ENCODE measurements at places on chromosomes 1 and 21.

- no peak for DNase-seq
Measured at GRCh38 chr1:99559166-99559565, 86.7 kb upstream of the PALMD start.

GRCh38 chr1:220448217-220448616 lies 79.7 kb upstream of the MARK1 start:
- DNase-seq: no peak

DNA sequence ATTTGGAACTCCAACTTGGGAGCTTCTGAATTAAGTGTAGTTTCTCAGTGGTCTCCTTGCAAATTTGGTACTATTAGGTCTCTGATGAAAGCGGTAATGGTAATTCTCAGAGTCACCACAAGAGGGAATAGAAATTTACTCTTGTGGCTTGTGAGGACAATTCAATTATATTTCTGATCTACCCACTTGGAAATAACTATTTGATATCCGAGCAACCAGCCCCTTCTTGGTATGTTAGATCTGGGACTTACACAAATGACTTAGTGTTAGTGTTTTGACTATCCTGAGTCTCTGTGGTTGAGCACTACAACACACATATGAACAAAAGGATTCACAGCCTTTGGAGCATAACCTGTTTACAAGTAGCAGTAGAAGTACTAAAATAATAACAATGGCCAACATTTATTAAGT lies 68.1 kb downstream of the RPS6KA1 start:
- DNase-seq: peak; percentile 32

- DNase-seq: no peak
Measured at GRCh38 chr1:186188736-186189135, 186.3 kb downstream of the TPR start.

- peak; percentile 50 for DNase-seq
Measured at GRCh38 chr1:2314803-2315673, 76.3 kb downstream of the MORN1 start.

DNA sequence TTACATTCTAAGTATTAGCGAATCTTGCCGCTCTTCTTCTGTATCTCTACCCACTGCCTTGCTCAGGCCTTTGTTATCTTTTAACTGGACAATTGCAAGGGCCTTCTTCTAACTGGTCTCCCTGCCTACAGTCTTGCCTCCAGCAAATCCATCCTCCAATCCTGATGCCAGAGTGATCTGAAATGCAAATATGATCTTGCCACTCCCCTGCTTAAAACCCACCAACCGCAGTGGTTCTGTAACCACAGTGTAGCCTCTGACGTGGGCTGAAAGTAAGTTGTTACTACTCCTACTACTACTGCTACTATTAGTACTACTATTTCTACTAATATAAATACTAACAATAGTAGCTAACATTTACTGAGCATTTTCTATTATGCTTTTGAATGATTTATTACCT lies 12.4 kb downstream of the MOV10 start:
- no peak for DNase-seq

DNA sequence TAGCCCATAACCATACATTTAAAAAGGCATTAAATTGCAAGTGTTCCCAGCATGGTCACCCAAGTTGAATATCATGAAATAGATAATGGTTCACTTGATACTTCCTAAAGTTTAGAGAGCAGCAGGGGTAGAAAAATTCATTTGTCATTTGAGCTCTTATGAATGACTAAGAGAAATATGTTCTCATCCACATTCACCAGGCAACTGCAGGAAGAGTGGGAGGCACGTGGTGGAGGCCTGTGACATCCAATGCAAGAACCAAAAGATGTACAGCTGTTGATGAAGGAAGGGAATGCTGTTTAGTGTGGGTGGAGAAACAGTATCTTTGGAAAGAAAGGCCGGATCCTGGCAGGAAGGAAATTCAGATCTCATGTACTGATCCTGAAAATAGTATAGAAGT lies 473.1 kb downstream of the ADGRL2 start:
- DNase-seq: no peak

- DNase-seq: no peak
Measured at GRCh38 chr21:20970691-20971090, 27.5 kb upstream of the NCAM2 start.

DNA sequence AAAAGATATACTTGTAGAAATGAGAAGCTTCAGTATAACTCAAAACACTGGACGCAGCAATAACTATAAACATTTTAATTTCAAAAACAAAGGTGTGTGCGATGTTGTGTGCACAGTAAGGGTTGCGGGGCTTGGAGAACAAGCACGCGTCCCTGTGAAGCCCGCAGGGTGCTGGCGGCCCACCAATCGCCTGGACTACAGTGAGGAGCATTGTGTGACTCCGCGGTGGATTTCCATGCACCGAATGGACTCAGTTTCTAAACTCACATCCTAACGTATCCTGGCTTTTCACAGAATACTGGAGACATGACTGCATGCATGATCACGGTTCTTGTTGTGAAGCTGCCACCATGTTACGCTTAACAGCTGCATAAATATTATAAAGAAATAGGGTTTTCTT lies 33.0 kb downstream of the NTPCR start:
- DNase-seq: no peak

DNA sequence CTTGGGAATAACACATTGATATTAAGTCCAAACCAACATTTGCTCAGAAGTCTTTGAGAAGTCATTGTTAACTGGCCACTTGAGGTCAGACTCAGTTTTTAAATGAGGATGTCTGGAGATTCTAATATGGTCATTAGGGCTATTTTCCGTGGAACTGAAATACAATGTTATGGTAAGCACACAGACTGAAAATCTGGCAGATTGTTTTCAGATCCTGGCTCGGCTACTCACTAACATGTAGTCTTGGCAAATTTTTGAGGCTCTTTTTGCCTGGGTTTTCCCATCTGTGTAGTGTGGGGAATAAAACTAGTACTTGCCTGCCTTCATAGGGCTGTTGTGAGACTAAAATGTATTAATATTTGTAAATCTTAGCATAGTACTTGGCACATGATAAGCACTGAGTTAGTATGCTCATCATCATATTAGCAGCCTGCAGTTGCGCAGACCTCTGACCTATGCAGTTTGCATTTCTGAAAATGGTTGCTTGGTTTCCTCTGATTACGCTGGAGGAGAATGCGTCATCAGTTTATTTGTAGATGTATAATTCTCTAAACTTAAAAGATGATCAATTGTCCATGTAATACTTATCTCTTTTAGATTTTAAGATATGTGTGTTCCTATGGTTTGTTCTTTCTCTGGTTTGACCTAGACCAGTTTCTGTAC lies 100.8 kb downstream of the C1orf21 start:
- DNase-seq: no peak

DNA sequence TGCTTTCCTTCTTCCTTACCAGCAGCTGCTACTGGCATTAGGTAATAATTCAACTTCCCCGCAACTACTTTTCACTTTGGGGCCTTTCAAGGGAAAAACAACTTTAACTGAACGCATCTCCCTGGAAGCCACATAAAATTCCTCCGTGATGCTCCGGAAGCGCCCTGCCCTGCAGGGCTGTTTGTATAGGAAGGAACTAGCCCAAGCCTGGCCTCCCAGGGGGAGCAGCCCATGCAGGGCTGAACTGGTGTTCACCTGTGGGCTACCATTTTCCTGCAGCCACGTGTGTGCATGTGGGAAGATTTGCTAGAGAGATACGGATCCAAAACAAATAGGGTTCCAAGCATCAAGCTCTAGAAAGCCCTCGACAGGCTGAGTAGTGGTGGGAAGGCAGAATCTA lies 14.4 kb downstream of the CLDN14 start:
- DNase-seq: no peak

GRCh38 chr1:61756773-61757172 lies 14.5 kb downstream of the PATJ start:
- DNase-seq: no peak

DNA sequence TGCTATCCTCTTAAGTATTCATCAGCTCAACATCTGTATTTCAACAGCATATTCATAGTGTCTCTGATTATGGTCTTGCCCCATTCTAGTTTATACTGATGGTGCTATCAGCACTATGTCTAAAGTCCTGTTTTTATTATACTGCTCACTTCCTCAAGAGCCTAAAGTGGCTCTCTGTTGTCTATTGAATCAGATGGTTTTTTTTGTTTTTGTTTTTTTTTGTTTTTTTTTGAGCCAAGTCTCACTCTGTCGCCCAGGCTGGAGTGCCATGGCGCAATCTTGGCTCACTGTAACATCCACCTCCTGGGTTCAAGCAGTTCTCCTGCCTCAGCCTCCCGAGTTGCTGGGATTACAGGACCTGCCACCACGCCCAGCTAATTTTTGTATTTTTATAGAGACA lies 6.1 kb downstream of the STX12 start:
- no peak for DNase-seq

GRCh38 chr1:56547977-56548376 lies 31.4 kb downstream of the PLPP3 start:
- DNase-seq: no peak

GRCh38 chr1:31381394-31382294 lies 8.8 kb upstream of the FABP3 start:
- DNase-seq: no peak

DNA sequence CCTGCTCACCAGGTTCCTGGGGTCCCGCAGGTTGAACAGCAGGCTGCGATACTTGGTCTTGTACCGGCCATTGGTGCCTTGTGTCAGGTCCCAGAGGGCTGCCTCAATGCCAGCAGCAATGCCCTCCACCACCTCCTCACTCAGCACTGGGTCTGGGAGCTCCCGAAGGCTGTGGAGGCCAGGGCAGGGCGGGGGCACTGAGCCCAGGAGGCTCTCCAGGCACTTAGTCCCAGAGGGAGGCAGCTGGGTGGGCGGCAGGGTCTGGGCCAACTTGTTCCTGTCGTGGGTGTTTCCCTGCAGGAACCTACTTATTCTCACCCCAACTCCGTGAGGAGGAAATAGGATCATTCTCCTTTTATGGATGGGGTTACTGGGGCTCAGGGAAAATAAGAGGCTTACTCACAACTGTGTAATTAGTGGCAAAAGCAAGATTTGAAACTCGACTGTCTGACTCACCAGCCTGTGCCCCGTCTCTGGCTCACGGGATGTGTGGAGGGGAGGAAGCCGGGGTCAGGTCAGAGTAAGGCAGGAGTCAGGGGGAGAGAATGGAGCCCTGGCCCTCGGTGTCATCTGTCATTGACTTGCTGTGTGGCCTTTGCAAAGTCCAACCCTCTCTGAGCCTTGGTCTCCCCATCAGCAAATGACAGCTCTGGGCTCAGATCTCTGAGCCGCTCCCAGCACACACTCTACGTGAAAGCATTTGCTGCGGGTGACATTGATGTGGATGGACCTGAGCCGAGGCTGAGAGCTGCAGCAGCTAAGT lies 17.2 kb downstream of the SPOCD1 start:
- no peak for DNase-seq

- no peak for DNase-seq
Measured at GRCh38 chr1:8599646-8600212, 217.7 kb downstream of the RERE start.

- DNase-seq: no peak
Measured at GRCh38 chr1:175157200-175157599, 35.4 kb downstream of the KIAA0040 start.

DNA sequence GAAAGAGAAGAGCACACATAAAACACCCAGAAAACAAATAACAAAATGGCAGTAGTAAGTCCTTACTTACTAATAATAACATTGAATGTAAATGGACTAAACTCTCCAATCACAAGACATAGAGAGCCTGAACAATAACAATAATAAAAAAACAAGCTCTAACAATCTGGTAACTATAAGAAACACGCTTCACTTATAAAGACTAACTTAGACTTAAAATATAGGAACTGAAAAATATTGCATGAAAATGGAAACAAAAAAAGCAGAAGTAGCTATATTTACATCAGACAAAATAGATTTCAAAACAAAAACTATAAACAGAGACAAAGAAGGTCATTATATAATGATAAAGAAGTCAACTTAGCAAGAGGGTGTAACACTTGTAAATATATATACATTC lies 83.1 kb upstream of the LYPLAL1 start:
- DNase-seq: no peak

DNA sequence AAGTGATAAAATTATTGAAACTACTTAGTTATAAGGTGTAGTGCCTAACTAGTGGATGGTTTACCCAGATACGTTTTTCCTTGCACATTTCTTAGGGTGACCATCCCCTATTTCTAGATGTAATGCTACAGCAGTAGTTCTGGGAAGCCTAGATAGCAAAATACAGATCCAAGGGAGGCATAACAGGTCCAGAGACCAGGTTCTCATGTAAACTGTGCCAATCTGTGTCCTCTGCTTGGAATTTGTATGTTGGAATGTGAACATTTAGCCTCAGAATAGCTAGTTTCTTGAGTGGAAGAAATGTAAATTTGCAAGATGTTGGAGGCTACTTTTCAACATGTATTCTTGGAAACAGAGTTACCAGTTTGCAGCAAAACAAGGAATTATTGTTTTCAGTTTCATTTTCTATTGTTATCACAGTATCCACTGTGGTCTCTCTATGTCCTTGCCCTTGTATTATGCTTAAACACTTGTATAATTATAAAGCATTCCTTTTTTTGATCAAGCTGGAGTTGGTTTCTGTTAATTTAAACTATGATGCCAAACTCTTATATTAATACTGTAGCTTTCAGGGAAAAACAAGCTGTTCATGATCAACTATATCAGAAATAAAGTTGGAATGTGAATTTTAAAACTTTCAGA lies 102.0 kb upstream of the BRINP3 start:
- no peak for DNase-seq

DNA sequence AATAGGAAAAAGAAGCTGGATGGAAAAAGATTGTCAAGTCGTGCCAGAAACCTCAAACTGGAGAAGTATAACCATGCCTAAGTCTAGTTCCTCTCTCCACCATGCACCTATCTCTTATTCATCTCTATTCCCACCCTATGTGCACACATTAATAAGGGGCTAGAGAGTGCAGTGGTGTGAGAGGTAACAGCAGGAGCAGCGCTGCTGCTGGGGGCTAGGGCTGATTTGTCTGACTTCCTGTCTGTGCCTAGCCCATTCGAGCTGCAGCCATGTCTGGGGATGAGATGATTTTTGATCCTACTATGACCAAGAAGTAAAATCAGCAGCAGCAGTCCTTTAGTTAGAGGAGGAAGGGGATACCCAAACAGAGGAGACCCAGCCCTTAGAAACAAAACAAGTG lies 43.0 kb downstream of the TRIM33 start:
- no peak for DNase-seq

DNA sequence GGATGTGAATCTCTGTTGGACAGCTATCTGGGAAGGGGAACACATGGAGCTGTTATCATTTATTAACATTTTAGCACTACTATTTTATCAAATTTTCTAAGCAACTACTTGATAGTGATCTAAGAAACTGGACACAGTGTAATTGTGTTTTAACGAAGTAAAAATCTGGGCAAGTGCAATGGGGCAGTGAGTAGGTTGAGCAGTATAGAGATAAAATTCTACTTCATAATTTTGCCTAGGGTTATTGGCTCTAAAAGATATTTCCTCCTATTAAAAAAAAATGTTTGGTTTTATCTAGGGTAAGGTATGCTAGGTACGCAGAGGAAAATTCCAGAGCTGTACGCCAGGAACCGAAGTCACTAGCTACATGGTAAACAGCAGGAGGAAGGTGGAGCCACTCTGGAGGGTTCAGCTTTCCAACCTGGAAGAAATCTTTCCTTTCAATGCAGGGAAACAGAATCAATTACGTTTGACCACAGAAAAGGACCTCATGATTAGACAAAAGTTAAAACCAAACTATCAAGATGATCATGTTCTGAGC lies 43.3 kb downstream of the BCAR3 start:
- DNase-seq: no peak

- DNase-seq: no peak
Measured at GRCh38 chr1:31693231-31693630, 10.6 kb downstream of the COL16A1 start.

Measured in activated CD4-positive, alpha-beta T cell treated with anti-CD3 and anti-CD28 coated beads, Interleukin-2, amount 10 ng/mL, durations not matched to agents 7 days and 5 days (primary cell).